ENCODE measurements at places on chromosomes 3 and 15. TPM values are rescaled to one million over a fixed set of nuclear protein-coding genes. Genes with fewer than 3 reads are reported as not detected.

DNA sequence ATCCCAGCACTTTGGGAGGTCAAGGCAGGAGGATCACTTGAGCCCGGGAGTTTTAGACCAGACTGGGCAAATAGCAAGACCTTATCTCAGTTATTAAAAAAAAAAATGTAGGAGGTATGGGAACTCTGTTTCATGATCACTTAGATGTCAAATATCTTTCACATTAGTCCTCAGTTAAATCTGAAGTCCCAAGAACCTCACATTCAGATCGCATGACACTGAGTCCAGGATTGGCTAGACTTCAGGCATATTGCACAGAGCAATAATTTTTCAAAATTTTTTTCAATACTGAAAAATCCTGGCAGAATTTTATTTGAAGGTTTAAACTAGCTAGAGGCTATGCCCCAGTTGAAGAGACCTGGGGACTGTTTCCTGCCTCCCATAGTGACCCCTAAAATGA, 56.3 kb upstream of the ZNF148 start:
- DNase-seq, result no peak

DNA sequence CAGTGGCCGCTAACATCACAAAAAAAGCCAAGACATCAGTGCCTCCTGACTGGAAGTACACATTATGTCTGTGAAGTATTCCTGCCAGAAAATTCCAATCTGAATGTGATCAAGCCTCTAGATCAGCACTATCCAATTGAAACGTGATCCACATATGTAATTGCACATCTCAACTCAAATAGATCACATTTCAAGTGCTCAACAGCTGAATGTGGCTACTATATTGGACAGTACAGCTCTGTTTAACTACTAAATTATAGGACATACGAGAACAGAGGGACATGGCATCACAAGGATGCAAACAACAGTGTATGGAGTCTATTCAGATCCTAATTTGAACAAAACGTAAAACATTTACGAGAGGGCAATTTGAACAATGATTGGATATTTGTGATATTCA, 542 bp upstream of the UBAP1L start:
- DNase-seq, result no peak

ISLR gene
- not detected for total RNA-seq

ANKRD63 gene
- total RNA-seq, result not detected

INSYN1 gene
- 4.5 TPM for total RNA-seq

- no peak for DNase-seq
Observed at GRCh38 chr15:96345560-96346399, 15.3 kb downstream of the NR2F2 start.

DNA sequence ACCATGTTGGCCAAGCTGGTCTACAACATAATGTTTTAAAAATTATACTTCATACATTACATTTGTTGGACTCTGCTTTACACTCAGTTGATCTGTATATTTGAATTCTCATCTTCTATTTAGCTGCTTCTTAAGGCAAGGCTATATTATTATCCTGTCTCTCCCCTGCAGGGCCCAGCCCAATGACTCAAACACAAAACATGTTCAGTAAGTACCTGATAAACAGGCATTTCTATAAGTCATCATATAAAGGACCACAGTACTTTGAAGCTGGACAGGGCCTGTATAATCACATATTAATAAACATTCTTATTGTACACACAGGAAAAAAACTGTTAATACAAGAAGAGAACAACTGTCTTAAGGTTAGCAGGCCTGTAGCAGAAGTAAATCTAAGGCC, 36.2 kb downstream of the NGLY1 start:
- no peak for DNase-seq

BBX gene
- 61.2 TPM for total RNA-seq

FMN1 gene
- 0.41 TPM for total RNA-seq

GRCh38 chr3:58522759-58523425, 14.1 kb downstream of the ACOX2 start:
- no peak for DNase-seq

DNA sequence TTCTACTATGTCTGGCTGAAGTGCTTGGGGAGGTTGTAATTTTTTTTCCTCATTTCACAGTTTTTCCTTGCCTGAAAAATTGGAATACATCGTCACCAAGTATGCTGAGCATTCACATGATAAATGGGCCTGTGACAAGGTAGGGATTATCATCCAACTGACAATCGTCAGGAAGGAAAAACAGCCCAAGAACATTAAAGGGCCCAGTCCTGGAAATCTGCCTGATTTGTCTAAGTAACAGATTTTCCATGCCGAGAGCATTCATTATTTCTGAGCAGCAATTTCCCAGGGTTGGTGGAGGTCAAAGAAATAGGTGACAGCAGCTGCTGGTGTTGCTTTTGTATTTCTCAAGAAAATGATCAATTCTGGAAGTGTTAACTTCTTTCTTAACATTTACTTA, 226.0 kb upstream of the CHRM5 start:
- no peak for DNase-seq

GRCh38 chr3:115958526-115958925, 335.2 kb downstream of the GAP43 start:
- no peak for DNase-seq

KBTBD12 gene
- total RNA-seq, result 0.29 TPM

RYR3 gene
- 0.07 TPM for total RNA-seq

SLC12A8 gene
- 9.2 TPM for total RNA-seq

DNA sequence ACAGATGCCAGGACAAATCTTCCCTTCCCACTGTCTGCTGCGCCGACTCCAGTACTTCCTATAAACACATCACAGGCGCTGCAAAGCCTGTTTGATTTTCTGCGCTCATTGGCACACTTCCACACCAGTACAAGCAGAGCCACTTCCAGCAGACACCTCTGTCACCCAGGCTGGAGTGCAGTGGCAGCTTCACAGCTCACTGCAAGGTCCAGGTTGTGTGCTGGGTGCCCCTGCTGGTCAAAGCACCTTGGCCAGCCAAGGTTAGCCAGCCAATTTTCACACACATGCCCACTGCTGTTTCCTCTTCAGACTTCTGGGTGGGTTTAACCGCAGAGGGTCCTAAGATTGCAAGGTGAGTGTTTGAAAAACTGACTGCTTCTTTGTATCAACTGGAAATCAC, 4.9 kb downstream of the CHDH start:
- DNase-seq, result no peak

DNA sequence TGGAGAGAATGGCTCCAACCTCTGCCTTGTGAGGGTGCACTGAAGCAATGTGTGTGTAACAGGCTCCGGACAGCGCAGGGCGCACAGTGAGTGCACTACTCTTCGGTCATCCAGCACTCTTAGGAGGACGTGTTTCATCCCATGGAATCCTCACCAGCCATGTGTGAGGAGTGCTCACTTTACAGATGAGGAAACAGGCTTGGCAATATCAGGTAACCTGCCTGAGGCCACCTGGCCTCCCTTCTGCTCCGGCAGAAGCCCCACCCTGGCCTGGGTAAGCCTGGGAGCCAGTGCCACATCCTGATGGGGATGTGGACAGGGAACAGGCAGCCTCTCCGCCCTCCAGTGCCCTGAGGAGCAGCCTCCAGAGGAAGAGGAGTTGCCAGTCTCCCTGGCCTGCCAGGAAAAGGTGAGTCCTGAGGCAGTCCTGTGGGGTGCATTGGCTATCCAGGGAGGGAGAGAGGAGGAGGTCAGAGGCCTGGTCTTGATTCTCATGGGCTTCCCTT, 39.4 kb upstream of the LIMD1 start:
- no peak for DNase-seq

DNA sequence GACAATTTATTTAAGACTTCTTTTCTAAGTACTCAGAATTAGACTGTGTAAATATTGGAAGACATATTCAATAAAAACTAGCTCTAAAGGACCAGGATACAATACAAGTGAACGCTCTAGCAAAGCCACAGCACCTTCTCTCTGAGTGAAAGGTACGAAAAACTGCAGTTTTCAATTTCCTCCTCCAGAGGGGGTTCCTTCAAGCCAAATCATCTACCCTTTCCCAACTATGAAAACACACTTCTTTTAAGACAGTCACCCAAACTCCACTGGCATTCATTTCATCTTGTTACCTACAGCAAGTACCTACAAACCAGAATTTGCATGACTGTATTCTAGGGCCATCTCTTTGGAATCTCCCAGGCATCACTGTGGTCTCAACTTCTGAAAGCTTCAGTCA, 165.8 kb downstream of the ERC2 start:
- no peak for DNase-seq

Measured in progenitor cell of endocrine pancreas (in vitro differentiated cells).